ENCODE measurements at places on chromosomes 12 and 14.

GRCh38 chr12:108583991-108584390 is 13.9 kb downstream of the TMEM119 start:
- DNase-seq = no peak

DNA sequence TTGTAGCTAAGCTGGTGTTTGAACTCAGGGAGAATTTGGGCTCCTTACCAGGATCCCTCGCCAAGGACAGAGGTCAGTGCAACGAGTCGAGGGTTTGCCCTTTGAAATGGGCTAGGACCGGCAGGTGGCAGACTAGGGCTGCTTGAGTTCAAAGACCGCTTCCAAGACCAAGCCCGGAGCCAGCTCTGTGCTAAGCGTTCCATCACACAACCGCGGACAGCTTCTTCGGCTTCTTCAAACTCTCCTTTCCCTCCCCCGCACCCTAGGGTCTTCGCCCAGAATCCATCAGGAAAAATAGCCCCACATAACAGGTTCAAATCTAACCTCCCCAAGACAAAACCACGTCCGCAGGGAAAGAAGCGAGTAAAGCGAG is 705 bp upstream of the FLVCR2 start:
- DNase-seq = peak; percentile 39

- DNase-seq = no peak
Observed at GRCh38 chr12:101969-102878, 35.7 kb downstream of the IQSEC3 start.

DNA sequence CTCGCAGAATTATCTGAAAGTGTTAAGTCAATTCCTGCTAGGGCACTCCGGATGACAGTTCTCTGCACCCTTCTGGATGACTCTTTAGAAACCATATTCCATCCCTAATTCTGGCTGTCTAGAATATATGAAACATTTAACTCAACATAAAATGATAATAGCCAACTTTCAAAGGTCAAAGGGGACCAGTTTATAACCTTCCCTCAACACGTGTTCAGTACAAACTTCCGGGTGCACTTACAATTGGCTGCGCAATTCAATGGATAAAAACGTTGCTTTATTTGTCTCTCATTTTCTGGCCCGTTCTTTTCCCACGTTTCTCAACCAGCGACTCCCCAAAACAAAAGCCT is 1.3 kb downstream of the SBNO1 start:
- no peak for DNase-seq

DNA sequence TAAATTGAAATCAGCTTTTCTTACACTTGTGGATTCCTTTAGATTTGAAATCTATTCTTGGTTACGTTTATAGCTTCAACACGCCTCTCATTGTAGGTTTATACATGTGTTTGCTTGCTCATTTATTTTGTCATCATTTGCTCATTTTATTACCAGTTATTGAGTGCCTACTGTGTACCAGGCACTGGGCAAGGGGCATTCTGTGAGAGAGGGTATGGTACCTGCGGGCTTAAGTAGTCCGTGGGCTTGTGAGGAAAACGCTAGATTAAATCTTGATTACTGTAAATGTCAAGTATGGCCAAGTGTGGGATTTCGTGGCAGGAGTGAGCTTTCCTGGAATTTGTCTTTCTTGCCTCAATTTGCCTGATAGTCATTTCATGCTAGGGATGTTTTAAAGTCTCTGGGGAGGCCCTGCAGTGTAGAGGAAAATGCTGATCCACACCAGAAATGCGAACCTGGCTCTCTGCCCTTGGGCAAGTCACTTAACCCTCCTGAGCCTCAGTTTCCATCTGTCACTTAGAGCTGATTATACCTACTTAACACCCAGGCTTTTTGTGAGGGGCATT is 92.7 kb downstream of the CACNA1C start:
- DNase-seq = no peak

DNA sequence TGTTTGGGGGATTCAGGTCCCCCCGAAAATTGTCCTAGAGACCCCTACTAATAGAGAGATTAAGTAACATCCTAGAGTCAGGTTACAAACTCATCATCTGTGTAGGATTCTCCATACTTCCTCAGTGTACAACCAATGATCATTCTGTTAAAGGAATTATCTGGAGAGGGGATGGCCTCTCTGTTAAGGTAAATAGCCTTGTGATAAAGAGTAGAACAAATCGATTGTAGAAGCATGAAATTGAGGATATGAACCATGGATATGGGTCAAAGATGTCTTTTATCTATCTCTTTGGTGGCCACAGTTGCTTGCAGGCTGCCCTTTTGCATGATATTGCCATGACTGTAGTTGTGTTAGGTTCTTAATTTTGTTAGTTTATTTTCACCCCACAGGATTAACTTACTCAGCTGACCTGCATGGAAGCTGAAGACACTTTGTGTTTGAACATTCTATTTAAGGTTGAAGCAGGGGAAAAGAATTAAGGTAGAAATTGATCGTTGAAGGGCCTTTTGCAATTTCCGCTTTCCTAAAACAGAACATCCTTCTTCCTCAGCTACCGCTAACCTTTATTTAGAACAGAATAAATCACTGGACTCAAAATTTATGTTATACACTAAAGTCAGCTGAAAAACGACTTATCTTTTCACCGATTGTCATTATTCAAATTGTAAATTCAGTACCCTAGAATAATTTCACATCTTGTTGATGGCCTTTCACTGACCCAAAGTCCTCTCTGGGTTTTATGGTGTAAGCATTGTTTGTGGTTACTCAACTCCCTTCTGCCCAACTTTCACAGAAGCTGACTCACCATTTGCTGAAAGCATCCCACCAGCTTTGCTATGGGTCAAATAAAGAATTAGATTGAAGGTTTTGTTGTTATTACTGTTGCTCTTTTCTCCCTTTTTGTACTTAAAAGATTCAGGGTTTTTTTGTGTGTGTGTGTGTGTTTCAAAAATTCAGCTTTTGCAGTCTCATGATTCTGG is 52.3 kb downstream of the IRAK3 start:
- no peak for DNase-seq

DNA sequence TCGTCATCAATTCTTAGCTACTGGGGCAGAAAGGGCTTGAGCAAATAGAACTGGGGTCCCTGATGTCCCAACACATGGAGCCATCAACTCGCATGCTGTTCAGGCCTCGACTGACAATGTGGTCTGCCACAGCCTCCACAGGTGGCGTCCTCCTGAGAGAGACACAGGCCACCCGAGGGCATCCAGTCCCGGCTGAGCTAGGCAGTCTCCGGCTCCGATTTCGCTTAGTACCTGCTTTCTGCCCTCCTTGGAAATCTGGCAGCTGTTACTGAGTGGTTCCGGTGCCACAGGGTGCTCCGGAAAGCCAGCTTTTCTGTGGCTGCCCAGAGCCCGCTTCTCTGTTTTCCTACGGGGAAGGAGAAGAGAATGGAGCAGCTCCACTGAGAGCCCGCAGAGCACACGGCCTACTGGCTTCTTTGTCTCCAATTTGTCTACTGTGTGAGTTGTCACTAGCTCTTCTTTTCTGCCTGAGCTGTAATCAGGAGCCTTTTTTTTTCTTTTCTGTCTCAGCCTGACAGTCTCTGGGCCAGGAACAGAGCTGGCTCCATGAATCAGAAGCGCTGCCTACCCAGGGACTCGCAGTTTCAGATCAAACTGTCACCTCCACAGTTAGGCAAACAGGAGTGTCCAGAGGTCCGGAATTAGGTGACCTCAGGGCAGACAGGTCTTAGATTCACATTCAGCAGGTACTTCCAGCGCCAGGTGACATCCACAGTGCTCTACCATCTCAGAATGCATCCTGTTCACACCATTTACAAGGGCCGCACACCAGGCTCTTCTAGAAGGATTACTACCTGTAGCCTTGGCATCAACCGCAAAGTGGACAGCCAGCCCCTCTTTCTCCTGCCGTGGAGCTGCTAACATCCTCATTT is 73.3 kb downstream of the MOK start:
- no peak for DNase-seq

- no peak for DNase-seq
Observed at GRCh38 chr12:115572440-115572839, 705.1 kb downstream of the MED13L start.

- no peak for DNase-seq
Observed at GRCh38 chr14:50758945-50759344, 72.0 kb downstream of the NIN start.

DNA sequence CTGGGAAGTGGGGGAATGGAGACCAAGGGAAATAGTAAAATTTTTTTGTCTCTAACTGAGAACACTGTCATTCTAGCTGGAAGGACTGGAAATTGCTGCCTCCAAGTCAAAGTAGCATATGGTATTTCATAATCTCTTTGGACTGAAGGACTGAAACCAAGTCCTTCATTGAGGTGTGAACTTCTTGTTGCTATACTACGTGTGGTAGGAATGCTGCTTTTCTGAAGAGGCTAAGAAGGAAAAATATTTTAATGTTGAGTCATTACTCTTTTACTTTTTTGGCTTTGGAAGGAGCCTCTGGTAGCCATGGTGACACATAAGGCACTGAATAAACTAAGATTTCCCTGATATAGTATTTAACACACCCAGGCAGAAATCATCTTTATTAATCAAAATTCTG is 465.4 kb downstream of the NPAS3 start:
- no peak for DNase-seq

- DNase-seq = no peak
Observed at GRCh38 chr12:46674800-46675199, 151.0 kb downstream of the SLC38A4 start.

GRCh38 chr14:96805956-96806355 is 8.8 kb downstream of the VRK1 start:
- DNase-seq = no peak

- no peak for DNase-seq
Observed at GRCh38 chr14:60649875-60650372, 647 bp upstream of the SIX1 start.

- DNase-seq = peak; percentile 31
Observed at GRCh38 chr14:67487937-67488893, at the start of gene TMEM229B. TMEM229B (minus strand) TSS chr14:67488721; CDS start chr14:67473923, 14,798 bp downstream.

DNA sequence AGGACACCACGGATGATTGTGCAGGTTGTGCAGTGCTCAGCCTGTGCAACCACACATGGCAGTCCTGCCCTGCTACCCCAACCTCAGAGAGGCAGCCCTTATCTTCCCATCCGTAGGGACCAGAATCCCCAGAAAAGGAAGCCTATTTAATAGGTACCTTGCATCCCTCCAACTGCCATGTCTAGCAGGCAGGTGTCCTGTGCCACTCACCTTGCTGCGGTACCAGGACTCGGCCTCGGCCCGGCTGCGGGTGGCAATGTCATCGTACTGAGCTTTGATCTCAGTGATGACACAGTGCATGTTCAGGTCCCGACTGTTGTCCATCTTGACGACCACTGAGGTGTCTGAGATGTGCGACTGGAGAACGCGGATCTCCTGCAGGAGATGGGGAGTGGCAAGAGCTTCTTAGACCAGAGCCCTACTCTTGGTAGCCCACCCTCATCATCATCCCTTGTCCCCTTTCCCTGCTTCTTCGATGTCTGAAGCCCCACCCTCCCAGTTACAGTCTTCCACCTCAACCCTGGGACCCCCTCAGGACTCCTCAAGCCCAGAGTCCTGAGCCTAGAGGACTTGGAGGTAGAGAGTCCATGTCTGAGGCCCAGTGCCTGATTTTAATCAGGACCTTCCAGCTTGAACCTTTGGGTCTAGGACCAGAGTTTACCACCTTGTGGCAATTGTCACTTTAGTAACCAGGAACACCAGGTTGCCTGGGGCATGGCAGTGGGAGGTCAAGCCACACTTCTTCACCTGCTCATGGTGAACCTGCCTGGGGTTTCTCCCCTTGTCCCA is 20.5 kb downstream of the KRT7 start:
- no peak for DNase-seq

- peak; percentile 36 for DNase-seq
Observed at GRCh38 chr12:124457287-124458219, 109.9 kb downstream of the NCOR2 start.

GRCh38 chr12:28866715-28867503 is 282.2 kb upstream of the FAR2 start:
- DNase-seq = no peak

- no peak for DNase-seq
Observed at GRCh38 chr12:121069206-121069605, 30.2 kb upstream of the OASL start.

DNA sequence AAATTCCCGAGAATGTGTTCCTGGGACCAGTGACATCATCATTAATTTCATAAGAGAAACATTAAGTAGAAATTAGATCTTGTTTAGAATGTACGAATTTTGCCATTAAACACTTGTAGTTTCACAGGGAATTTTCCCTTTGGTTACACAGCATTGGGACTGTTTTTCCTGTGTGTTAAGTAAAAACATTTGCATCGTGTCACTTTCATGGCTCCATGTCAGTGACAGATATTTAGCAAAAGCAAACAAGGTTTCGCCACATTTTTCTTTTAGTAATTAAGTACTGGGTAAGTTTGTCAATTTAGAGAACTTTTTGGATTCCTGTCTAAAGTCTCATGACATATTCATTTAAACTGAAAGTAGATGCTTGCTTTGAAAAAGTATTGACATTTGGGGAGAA is 45.5 kb upstream of the OVCH1 start:
- DNase-seq = no peak

DNA sequence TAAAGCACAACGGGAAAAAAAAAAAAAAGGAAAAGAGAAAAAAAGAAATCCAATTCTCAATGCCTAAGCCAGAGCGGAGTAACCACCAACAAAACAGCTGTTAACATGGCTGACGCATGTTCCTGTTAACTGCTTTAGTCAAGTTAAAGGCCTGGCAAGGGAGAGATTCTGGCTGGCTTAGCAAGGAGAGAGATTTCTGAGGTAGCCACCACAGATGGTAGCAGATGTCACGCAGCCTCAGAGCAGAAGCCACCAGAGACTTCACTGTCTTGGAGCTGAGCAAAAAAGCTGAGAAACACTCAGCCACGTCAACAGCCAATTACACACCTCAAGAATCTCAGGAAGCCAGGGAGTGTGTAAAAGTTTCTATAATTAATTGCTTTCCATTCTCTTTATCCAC is 87.1 kb downstream of the TMCC3 start:
- DNase-seq = no peak

DNA sequence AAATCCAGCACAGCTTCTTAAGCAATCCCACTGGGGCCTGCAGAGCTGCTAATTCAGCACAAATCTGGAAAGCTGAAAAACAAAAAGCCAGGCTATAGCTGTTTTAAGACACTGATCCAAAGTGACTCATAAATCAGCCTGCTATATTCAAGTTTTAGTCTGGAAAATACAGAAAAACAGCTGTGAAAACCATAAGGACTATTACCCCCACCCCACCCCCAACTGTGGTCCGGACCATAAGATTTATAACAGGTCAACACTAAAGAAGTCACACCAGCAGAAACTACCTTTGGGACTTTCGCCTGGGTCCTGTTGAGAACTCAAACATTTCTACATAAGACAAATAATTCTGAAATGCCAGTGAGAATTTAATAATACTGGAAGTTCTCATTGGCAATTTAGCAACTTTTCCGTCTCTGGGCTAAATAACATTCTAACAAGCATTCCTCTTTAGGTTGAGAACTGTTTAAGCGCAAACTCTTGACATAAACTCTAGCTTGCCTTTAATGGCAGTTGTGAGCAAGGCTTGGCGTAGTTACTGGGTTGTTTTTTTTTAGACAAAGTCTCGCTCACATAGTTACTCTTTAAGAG is 3.3 kb downstream of the LRIG3 start:
- DNase-seq = no peak
